ENCODE measurements at places on chromosomes 16 and 17.

GRCh38 chr17:79945591-79946255 lies 89.9 kb downstream of the TBC1D16 start:
- DNase-seq: no peak

- no peak for DNase-seq
Observed at GRCh38 chr17:17728550-17729251, 47.4 kb downstream of the RAI1 start.

DNA sequence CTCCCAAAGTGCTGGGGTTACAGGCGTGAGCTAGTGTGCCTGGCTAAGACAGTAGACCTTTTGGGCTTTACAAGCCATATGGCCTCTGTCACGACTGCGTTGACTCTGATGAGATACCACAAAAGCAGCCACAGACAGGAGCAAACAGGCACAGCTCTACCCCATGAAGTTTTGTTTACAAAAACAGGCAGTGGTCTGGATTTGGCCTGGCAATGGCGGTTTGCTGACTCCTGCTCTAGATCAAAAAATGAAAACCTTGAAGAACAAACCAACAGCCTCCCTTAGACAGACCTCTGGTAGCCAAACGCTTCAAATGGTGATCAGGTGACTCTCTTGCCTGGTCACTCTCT lies 20.7 kb downstream of the SLC43A2 start:
- DNase-seq: no peak

GRCh38 chr17:17448076-17448475 lies 28.7 kb upstream of the MED9 start:
- DNase-seq: no peak

DNA sequence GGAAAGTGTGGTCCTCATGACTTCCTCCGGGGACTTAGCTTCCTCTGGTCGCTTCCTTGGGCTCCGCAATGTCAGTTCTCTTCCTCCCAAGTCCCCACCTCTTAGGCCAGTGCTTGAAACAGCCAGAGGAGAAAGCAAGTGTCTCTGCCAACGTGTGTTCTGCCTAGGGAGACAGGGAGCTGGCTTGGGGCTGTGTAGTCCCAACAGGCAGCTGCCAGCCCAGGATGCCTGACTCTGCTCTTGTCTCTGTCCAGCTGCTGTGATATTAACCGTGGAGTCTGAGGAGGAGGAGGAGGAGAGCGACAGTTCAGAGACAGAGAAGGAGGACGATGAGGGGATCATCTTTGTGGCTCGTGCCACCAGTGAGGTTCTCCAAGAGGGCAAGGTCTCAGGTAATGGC lies 13.5 kb upstream of the PLEKHG4 start:
- DNase-seq: no peak

DNA sequence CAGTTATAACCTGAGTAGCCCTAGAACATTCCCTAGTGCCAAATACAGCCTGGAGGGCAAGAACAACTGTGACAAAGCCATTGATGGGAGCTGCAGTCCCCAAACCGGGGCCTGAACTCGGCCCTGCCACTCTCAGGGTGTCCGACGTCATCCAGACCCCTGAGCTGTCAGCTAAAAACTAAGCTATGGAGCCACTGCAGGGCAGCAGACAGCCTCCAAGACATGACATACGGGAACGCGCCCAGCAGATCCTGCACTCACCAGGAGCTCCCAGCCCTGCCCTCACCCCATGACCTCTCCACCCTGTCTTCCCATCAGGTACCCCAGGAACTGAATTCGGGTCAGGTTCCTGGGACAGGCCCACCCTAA lies 28.4 kb downstream of the KDM8 start:
- DNase-seq: no peak

GRCh38 chr17:59829217-59830006 lies 63.3 kb downstream of the TUBD1 start:
- DNase-seq: peak; percentile 98

DNA sequence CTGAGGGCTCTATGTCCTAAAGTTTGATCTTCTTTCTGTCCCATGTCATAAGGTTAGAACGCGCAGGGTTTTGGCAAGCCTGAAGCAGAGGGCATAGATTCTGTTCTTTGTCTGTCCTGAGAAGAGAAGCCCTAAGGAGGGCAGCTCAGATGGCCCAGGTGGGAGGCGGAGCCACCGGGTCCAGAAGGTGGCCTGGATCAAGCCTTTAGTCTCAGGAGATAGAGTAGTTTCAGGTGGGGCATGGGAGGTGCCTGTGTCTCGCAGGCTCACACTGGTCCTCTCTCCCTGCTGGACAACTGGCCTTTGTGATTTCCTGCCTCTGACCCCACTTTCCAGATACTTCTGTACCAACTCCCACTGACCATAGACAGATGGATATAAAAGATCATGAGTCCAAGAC lies 44.2 kb upstream of the DNAJA2 start:
- DNase-seq: no peak

- no peak for DNase-seq
Observed at GRCh38 chr17:806781-807522, 24.8 kb downstream of the MRM3 start.

GRCh38 chr16:23930791-23931190 lies 95.0 kb downstream of the PRKCB start:
- DNase-seq: no peak

DNA sequence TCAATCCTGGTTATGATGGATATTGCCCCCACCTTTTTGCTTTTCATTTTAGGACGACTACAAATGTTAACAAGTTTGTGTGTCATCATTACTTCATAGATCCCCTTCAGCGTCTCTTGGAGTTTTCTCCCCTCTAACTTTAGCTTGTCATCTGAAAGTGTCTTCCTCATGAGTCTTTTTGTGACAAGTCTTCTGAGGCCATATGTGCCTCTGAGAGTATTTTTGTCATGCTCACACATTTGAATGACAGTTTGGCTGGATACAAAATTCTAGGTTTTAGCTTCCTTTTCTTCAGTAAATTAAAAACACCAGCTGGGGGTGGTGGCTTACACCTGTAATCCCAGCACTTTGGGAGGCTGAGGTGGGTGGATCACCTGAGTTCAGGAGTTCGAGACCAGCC lies 203.8 kb upstream of the CHMP6 start:
- no peak for DNase-seq

DNA sequence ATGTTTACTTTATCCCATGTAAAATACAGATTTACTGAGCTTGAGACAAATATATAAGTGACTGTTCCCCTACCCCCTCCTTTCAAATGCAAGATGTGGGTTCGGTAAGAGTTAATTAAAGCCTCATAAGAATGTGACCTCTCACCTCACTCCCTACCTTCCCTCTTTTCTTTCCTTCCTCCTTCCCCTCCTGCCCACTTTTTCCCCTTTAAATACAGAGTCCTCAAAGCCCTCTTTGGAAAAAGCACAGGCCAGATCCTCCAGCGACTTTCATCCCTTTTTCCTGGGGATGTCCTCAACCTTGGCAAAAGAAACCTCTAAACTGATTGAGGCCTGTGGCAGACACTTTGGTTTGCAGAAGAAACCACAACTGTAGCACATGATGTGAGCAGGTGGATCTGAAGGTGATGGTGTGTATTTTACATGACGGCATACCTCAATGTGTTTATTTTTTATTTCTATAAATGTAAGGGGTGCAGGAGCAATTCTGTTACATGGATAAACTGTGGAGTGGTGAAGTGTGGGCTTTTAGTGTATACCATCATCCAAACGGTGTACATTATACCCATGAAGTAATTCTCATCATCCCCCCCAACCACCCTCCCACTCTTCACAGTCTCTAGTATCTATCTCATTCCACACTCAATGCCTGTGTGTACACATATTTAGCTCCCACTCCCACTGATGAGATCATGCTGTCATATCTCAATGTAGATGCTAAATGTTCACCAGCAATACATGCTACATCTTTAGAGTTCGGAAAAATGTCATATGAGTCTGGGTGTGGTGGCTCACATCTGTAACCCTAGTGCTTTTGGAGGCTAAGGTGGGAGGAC lies 77.7 kb downstream of the XYLT1 start:
- DNase-seq: no peak

DNA sequence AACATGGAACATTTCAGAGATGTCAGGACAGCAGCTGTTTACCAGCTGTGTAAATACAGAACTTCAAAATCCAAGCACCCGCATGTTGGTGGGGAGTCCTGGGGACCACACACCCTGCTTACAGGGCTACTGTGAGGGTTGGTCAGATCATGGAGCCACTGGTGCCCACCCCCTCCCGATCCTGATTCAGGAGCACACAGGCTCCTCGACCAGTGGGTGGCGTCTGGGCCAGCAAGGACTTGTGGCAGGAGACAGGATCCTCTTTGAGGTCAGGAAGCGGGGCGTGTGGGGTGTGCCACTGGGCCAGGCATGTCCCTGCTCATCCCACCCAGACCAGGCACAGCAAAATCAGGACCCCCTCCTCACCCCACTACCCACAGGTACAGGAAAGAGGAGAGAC lies 83.6 kb downstream of the SDK2 start:
- DNase-seq: no peak

GRCh38 chr17:5092218-5093010 lies 14.1 kb downstream of the ZFP3 start:
- DNase-seq: no peak

GRCh38 chr16:70725024-70725911 lies 39.4 kb upstream of the MTSS2 start:
- no peak for DNase-seq

GRCh38 chr17:48344251-48344650 lies 85.8 kb downstream of the SKAP1 start:
- no peak for DNase-seq

- DNase-seq: peak; percentile 58
Observed at GRCh38 chr17:78168242-78168902, at the start of gene SYNGR2. SYNGR2 (plus strand) TSS chr17:78168581; CDS start chr17:78168617, 36 bp downstream.

DNA sequence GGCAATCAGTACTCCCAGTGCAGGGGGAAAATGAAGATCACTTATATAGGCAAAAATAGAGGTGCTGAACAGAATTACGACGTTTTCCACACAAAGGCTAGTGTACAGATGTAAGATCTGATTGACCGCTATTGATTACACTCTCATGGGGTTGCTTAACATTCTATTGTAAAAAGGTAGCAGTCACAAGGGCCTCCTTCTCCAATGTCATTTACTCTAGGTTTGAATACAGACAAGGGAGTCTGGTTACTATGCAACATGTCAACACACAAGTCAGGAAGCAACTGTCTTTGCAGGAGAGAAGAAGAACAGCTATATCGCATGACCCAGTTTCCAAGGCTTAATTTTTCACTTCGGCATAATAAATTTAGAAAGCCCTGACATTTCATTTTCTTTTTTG lies 7.9 kb downstream of the KRT37 start:
- peak; percentile 80 for DNase-seq

GRCh38 chr16:12876778-12877177 lies 24.6 kb upstream of the SHISA9 start:
- peak; percentile 67 for DNase-seq

DNA sequence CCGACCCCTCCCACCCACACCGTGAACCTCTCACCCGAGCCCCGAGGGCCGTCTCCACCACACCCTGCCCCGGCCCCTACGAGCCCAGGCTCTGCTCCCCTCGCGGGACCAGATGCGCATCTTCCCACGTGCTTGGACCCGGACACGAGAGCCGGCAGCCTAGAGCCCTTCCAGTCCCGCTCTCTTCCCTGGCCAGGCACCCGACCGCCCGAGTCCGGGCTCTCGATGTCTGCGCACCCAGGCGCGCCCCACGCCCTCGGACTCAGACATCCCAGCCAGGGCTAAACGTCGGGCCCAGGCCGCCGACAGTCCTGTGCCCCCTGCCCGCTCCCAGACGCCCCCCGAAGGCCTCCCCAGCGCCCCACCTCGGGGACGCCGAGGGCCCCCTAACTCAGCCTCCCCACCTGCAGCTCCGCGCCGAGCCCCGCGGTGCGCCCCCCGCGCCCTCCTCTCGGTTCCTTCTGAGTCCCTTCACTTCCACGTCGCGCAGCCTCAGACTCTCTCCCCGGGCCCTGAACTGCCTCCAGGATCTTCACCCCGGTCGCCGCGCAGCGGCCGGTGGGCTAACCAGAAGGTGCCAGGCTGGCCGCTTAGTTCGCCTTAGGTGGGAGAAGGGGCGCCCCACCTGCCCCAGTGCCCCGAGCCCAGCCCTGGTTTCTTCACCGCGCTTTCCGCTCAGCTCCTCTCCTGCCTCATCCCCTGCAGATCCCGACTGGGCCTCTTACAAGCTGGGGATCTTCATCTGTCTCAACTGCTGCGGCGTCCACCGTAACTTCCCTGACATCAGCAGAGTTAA lies 688 bp downstream of the ADAP2 start:
- DNase-seq: no peak

- peak; percentile 48 for DNase-seq
Observed at GRCh38 chr17:44331249-44331760, 6.7 kb upstream of the SLC25A39 start.

DNA sequence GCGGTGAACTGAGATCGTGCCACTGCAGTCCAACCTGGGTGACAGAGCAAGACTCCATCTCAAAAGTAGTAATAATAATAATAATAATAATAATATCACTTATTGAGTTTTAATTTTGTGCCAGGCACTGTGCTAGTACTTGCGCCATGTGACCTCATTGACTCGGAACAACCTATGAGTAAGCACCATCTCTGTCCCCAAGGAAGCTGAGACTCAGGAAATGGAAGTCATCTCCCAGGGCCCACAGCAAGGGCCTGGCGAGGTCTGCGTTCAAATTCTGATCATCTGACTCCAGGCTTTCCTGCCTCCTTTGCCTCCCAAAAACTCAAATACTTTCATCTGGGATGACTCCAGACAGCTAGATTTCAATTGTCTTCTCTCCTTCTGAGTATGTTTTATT lies 162.9 kb downstream of the SEC14L1 start:
- no peak for DNase-seq

DNA sequence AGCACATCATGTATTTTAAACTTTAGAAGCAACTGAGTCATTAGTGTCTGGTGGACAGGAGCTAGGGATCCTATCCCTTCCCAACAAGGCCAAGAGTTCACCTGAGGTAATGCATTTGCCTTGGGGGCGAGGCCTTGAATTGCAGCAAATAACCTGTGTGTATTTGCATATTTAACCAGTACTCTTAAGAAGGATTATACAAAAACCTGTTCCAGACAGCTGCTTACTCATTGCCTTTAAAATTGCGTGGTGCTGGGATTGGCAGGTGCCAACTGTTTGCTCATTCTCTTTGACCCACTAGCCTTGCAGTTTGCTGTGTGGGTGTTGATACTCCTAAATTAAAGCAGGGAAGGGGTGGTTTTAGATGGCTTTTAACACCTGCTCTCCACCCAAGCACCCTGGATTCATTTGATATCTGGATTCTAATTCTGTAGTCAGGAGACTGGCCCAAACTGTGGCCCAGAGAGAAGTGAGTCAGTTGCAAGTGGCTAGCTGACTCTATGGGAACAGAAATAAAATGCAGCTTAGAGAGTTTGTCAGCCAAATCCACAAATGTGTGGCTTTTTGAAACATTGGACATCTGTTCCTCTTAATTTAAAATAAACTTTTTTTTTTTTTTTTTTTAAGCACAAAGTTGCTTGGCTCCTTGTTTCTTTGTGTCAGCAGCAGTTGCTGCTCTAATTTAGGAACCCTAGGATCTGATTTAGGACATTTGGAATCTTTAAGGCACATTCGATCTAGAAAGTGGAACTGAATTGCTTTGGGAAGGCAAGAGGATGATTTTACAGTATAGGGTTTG lies 46.9 kb downstream of the TUBD1 start:
- peak; percentile 99 for DNase-seq

GRCh38 chr17:21041741-21042457 lies 912 bp downstream of the USP22 start:
- DNase-seq: no peak
